Stimulated activated CD4-positive, alpha-beta T cell treated with anti-CD3 and anti-CD28 coated beads, Interleukin-1b, Interleukin-23, amount 100 ng/mL, for 24 hours (primary cell): ENCODE measurements at places on chromosomes 3 and 15.
A peak's percentile ranks its signal among the peaks of the same experiment; 100 is the strongest.

GRCh38 chr15:73909651-73910050 is 16.6 kb upstream of the LOXL1 start:
- DNase-seq, result no peak

DNA sequence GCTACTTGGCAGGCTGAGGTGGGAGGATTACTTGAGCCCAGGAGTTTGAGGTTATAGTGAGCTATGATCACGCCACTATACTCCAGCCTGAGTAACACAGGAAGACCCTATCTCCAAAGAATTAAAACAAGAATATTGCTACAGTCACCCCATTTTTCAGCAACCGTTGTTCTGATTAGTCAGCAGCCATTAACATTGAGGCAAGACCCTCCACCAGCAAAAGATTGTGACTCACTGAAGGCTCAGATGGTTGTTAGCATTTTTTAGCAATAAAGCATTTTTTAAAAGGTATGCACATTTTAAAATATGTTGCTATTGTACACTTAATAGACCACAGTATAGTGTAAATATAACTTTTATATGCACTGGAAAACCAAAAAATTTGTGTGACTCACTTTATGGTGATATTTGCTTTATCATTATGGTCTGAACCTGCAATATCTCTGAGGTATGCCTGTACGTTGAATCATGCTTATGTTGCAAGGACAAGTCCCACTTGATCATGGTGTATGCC is 492.6 kb downstream of the SQOR start:
- DNase-seq, result no peak

DNA sequence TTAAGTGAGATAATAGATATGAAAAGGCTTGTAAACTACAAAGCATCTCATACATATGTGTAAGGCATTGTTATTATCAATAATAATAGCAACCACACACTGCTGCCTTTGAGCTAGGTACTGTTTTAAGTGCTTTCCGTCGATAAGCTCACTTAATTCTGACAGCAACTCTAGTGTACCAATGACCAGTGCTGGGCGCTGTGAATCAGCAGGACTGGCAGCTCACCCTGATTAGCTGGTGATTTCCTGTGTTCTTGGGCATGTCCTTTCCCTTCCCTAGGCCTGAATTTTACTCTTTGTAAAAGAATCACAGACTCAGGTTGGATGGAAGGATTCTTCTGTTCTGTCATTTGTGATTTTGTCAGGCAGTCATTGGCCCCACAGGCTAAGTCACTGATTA is 215.6 kb downstream of the LPP start:
- no peak for DNase-seq

DNA sequence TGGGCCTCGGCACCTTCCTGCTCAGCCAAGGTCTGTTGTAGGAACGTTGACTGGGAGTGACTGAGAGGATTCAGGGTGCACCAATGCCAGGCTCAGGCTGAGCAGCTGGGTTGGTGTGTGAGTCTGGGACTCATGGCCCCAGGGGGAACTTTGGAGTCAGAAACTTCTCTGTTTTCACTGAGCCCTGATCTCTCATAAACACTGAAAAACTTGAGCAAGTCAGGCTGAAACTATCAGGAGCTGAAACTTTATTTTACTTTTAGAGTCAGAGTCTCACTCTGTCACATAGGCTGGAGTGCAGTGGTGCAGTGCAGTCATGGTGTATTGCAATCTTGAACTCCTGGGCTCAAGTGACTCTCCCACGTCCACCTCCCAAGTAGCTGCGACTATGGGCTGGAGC is 3.0 kb downstream of the TRAK1 start:
- DNase-seq, result no peak

GRCh38 chr3:105518806-105519418 is 152.2 kb downstream of the ALCAM start:
- DNase-seq, result no peak

GRCh38 chr15:98548139-98548971 is 100.0 kb upstream of the IGF1R start:
- DNase-seq, result peak; percentile 19
